ENCODE measurements at places on chromosomes 13 and 19.

DNA sequence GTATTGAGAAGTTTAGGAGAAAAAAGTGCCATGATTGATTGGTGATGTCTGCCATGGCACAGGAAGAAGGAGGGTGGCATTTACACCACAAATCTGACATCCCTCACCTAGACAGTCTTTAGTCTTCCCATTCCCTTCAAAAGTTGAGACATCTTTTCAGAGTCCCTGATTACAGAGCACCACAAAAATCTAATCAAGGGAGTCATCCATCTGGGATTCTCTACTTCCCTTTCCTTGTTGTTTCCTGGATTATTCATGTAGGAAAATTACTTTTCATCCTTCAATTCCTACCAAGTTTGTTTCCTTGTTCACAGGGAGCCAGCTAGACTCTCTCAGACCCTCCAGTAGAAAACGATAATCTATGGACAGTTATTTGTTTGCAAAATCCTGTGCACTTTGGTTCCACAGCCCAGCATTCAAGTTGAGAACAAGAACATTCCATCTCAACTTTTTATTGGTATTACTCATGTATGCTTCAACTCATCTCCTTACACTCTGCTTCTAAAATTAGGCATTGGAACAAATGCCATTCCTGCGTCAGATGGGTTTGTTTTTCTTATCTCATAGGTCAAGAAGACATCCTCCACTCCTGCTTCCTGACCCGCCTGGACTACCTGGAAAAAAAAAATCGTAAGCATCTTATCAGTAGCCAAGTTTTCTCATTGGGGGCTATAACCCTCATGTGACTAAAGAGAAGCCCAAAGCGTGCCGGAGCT lies 259.9 kb downstream of the FOXO1 start:
- no peak for DNase-seq

- DNase-seq = no peak
Measured at GRCh38 chr13:93700115-93700514, 473.5 kb downstream of the GPC6 start.

GRCh38 chr13:41246969-41247680 lies 16.3 kb downstream of the MTRF1 start:
- no peak for DNase-seq

DNA sequence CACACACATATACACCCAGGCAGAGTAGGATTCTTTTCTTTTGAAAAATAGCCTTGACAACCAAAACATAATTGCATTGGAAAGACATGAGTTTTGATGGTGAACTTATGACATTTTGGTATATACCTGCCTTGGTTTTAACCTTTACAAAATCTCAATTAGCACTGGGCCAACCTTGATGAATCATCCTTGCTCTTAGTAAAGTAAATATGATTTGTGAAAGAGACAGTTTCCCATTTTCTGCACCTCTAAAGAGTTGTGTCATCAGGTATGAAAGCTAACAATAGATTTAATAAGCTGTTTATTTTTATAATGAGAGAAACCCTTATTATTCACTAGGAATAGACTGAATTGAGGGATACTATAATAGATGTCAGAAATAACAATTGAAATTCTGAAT lies 15.7 kb upstream of the ENOX1 start:
- no peak for DNase-seq

- no peak for DNase-seq
Measured at GRCh38 chr19:47495478-47496372, 11.7 kb upstream of the KPTN start.

DNA sequence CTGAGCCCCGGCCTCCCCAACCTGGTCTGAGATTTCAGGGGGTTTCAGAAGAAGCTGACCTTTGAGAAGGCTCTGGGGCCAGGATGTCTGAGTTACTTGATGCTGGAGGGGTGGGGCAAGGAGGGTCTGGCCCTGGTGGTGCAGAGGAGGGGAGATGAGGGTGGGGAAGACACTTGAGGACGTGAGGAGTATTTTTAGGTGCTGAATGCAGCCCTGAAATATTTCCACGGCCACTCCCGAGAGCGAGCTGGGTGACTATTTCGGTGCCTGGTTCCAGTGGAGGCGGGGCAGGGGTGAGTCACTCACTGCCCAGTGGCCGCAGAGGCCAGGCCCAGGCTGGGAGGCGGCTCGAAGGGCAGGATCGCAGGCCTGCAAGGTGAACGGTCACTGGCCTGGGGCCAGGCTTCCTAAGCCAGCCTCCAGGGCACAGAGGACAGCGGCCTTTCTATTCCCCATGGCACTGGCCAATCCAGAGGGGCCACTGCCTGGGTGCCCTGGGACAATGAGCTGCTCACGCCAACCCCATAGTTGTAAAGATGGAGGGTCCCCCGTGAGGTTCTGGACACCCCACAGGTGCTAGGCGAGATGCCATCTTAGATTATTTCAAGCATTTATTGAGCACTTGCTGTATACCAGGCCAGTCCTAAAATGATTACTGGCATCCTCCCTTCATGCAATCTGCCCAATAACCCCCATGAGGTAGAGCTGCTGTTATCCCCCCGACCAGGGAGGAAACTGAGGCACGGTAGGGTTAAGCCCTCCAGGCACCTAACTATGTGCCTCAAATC lies 19.7 kb upstream of the JUND start:
- DNase-seq = no peak

DNA sequence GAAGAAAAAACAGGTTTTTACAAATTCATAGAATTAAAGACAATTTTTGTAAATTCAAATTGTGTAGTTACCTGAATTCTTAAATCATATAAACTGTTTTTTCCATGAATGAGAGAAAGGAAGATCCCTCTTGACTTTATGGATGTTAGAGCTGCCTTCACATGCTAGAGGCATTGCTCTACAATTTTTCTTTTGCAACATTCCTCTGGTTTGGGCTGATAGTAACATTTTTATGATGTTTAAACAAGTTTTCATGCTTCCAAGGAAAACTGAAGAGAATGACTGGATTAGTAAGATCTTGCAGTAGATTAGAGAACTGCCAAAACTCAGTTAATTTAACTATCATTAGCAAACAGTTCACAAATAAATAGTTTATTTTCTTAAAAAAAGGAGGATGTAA lies 250.6 kb downstream of the GPC6 start:
- no peak for DNase-seq

GRCh38 chr13:99726282-99726894 lies 225.1 kb downstream of the TM9SF2 start:
- no peak for DNase-seq

- no peak for DNase-seq
Measured at GRCh38 chr13:52845766-52846566, 2.5 kb downstream of the PCDH8 start.

DNA sequence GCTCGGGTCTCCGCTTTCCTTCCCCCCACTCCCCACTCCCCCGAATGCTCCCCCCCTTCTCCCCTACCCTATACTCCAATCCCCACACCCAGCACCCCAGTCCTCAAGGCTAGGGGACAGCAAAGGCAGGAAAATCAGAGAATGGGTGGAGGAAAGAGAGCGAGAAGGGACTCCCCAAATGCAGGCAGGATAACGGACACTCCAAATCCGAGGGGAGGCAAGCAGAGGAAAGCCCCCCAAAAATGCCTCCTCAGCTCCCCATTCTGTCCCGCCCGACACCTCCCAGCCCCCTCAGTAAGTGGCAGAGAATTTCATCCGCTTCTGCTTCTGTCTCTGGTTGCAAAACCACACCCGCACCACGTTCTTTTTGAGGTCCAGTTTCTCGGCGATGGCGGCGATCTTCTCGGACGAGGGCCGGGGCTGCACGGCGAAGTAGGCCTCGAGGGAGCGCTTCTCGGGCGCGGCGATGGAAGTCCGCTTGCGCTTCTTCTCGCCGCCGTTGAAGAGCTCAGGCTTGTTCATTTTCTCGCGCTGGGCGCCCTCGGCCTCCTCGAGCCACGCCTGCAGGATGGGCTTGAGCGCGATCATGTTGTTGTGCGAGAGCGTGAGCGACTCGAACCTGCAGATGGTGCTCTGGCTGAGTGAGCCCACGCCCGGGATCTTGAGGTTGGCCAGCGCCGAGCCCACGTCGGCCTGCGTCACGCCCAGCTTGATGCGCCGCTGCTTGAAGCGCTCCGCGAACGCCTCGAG lies 2.1 kb downstream of the POU4F1 start:
- DNase-seq = no peak

DNA sequence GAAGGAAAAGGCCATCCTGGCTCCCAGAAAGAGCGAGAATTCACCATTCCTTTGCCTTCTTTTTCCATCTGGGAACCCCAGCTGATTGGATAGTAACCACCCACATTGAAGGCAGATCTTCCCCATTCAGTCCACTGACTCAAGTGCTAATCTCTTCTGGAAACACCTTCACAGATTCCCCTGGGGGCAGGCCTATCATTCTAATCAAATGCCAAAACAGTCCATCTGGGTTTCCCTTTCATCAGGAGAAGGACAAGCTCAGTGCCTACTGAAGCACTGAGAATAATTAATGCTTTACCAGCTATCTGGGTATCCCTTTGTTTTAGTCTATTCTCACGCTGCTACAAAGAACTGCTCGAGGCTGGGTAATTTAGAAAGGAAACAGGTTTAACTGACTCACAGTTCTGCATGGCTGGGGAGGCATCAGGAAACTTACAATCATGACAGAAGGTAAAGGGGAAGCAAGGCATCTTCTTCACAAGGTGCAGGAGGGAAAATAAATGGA lies 293.2 kb downstream of the ENOX1 start:
- no peak for DNase-seq

- no peak for DNase-seq
Measured at GRCh38 chr13:99018418-99019180, 40.7 kb upstream of the DOCK9 start.

- no peak for DNase-seq
Measured at GRCh38 chr13:50735071-50735470, 108.4 kb downstream of the DLEU7 start.

- no peak for DNase-seq
Measured at GRCh38 chr19:591099-591958, 1.6 kb downstream of the HCN2 start.

DNA sequence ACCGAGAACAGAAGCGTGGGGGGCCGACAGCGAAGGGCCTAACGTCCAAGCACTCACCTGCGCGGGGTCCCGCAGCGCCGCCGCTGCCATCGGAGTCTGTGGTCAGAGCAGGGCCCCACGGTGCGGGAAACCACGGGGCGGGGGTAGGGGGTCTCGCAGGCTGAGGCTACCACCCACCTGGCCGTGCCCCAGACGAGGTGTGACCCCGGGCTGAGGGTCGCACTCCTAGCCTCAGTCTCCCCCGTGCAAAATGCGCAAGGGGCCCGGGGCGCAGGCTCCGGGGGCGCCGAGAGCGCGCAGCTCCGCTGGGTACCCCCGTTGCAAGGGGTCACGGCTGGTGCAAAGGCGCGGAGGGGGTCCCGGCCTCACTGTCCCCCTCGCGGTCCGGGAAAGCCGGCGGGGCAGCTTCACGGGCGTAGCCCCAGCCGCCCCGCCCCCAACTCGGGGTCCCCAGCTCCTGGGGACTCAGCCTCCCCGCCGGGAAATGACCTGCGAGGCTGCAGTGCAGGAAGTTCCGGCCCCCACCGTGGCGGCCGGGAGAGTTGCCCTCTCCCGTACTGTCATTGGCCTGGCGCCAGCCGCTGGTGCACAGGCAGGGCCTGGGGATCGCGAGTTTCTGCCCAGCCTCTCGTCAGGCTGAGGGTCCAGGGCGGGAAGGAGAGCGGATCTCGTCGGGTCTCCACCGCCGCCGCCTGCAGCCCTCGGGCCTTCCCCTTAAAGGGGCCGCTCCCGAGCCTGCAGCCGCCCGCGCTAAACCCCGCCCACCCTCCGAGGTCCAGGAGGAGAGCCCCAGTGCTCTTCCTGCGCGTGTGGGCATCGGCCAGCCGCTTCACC lies at the start of gene ZNF792:
TSS of gene ZNF792 (minus strand) at position 657 of the 834 bp plus-strand sequence. CDS start at position 90, 567 bp downstream.
- DNase-seq = peak; percentile 43

Measured in CD4-positive, alpha-beta memory T cell (primary cell).